ENCODE measurements at places on chromosomes 5 and 9. TPM values are rescaled to one million over a fixed set of nuclear protein-coding genes. Genes with fewer than 3 reads are reported as not detected.

DNA sequence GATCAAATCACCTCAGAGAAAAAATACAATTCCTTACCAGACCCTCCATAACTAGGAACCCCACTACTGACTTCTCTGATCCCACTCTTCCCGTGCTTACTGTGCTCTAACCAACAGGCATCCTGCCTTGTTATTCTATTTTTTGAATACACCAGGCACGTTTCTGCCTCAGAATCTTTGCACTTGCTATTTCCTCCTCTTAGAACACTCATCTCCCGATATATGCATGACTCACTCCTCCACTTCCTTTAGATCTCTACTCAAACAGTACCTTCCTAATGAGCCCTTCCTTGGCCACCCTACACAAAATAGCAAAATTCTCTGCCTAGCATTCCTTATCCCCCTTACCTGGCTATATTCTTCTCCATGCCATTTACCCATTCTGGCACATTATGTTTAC lies 43.9 kb downstream of the MAPKAP1 start:
- DNase-seq = no peak

DNA sequence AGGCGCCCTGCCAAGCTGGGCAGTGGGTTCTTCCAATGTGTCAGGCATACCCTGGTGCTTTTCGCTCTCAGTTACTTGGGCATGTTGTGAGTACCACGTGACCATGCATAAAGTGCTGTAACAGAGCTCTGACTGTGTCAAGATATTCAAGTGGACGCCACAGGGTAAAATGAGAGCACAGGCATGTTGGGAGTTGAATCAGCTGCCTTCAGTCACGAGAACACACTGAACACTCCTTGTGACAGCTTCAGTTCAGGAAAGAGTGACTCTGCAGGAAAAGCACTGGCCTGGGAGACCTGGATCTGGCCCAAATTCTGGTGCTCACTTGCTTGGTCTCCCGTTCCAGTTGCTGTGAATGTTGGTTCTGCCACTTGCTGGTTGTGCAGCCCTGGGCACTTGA lies 5.1 kb downstream of the MLANA start:
- DNase-seq = no peak

DNA sequence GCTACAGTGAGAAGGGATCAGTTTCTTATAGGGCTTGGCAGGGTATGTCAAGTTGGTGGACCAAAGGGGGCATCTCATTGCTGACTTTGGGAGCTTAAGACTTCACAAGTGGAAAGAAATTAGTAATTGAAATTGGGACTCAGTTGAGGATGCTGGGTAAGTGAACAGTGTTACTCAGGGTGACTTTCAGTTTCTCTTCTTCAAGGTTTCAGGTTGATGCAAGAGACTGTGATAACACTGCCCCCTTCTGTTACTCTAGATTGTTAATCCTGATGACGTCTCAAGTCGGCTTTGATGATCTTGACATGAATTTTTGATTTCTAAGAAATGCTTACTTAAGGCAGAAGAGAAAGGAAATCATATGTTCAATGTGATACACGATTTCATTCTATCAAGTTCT lies 21.3 kb downstream of the KCTD16 start:
- DNase-seq = peak; percentile 91

DNA sequence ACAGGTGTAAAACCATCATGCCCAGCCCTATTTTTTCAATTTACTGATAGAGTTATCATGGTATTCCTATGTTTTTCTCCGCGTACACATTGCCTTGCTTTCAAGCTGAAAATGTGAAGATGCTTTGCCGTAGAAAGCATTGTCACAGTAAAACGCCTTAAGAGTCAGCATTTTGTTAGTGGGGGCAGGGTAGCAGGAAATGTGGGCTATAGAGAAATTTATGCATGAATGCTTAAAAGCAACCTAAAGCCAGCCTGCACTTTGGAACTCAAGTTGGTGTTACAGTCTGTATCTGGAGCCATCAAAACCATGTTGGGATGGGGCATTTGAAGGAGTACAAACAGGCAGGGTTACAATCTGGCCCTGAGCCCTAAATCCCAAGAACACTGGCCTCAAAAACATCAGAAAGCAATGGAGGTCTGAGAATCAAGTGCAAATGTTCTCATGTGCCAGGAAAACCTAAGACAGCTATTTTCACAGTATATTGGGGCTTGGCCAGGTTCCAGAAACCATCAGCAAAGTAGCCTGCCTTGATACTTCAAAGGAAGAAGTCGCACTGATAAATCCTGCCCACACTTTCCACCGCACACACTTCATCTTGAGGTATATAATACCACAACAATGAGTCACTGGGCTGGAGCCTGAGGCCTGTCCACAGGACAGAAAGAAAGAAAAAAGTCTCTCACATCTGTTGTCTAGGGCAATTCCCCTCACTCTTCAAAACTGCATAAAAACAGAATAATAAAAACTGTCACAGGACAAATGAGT lies 313.8 kb downstream of the ENC1 start:
- no peak for DNase-seq

DNA sequence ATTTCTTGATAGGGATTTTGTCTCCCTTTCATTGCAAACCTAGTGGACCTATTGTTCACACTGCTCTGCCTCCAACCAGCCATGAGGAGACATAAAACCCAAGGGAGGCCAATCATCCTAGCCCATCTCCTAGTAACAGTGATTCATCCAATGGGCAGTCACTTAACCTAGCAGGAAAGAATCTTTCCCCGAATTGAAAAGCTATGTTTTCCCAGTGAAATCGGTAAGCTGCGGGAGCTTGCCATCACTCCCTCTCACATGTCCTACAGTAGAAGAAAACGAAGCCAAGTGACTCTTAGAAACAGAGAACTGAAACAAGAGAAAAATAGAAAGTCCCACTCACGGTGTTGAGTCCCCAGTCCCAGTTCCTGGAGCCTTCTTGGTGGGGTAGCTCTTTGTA lies 123.3 kb downstream of the SUSD1 start:
- no peak for DNase-seq

DNA sequence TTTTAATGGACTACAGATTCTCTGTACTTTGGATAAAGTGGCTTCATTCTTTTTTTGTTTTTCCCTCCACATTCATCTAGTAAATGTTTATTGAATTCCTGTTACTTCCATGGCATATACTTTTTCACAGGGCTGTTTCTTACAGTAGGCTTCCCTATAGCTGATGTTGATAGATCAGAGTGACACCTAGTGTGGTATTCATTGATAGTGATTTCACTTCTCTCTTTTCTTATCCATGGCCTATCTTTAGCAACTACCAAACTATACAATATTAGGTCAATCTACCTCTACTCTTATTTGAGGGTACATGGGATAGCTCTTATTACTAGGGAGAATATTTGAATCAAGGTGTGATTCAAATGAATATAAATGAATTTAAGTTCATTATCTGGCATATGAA lies 35.8 kb downstream of the FSD1L start:
- DNase-seq = no peak

- DNase-seq = no peak
These were observed 134.9 kb downstream of the CDH9 start for GRCh38 chr5:26903469-26903868.

DNA sequence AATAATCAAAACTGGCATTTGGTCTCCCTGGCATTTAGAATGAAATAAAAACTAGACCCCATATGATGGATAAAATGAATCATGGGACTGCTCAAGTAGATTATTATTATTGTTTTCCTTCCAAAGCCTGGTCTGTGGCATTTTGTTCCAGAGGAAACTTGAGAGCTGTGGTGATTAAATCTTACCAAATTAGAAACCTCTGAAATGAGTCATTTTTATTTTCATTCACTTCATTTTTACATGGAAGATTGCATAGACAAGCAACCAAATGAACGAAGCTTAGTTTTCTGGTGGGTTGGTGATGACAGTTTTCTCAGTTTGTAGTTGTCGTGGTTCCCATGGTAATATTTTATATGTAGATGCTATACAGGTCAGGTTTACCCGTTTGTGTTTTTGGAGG lies 23.4 kb downstream of the PAM start:
- DNase-seq = no peak

- DNase-seq = no peak
These were observed 364.4 kb downstream of the CSNK1G3 start for GRCh38 chr5:123876276-123876790.

DNA sequence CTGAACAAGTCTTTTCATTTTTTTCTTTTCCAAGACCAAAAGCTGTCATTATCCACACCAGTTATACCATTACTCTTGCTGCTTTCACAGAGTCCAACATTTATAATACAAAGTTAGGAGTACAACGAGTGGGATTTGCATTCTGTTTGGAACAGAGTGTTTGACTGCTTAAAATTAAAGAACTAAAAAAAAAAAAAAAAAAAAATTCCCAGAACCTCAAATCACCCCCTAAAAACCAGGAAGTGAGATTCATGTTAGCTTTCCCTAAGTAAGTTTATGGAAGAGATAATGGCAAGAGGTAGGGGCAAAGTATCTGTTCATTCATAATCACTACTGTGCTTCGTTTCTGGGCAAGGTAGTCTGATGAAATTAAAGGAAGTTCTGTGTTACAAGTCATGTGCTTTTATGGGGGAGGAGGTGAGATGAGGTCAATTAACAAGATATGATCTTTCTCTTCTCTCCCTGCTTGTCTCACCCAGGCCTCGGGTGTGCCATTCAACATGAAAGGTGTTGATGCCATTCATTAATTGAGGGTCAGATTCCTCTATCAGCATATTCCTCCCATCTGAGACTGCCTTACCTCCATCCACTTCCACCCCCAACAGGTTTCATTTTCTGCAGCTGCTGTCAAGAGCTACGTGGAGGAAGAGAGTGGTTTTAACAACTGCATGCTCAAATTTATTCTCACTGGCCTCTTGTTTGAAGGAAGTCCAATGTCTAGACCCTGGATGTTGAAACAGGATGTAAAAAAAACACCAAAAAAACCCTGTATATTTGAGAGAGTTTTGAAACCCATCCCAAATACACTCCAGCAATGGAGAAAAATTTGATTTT lies 58.1 kb downstream of the MARCHF3 start:
- DNase-seq = peak; percentile 43

The ANKRD31 gene
- total RNA-seq = 0.22 TPM

- DNase-seq = no peak
These were observed 998.1 kb downstream of the TLE1 start for GRCh38 chr9:80691229-80691628.

- peak; percentile 86 for DNase-seq
These were observed 11.6 kb upstream of the NKD2 start for GRCh38 chr5:997001-997474.

- no peak for DNase-seq
These were observed 286.9 kb downstream of the FBXL7 start for GRCh38 chr5:15786884-15787283.

GRCh38 chr9:107696302-107696701 lies 206.7 kb upstream of the KLF4 start:
- no peak for DNase-seq

GRCh38 chr9:90057361-90057760 lies 452.5 kb downstream of the GADD45G start:
- DNase-seq = no peak

- peak; percentile 90 for DNase-seq
These were observed 153.5 kb downstream of the PRELID2 start for GRCh38 chr5:145681686-145682085.

The PDZD2 gene
- not detected for total RNA-seq

- DNase-seq = no peak
These were observed 253.0 kb downstream of the EPB41L4A start for GRCh38 chr5:112165897-112166737.

DNA sequence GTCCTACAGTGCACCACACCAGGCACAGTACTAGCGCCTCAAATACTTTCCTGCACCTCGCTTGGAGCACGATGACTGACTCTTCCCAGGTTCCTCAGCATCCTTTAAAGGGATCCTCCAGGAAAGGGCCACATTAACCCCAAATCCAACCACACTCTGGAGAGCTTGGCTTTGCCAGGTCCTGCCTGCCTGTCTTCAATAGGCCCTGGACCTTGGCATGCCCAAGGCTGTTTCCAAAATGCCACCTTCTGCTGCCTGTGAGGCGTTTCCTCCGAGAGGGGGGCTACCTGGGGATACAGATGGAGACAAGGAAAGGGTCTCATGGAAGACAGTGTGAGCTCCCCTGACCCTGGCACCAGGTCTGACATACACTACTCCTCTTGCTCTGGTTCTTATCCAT lies 169.9 kb downstream of the DAB2IP start:
- DNase-seq = no peak

The SLC4A9 gene
- not detected for total RNA-seq

DNA sequence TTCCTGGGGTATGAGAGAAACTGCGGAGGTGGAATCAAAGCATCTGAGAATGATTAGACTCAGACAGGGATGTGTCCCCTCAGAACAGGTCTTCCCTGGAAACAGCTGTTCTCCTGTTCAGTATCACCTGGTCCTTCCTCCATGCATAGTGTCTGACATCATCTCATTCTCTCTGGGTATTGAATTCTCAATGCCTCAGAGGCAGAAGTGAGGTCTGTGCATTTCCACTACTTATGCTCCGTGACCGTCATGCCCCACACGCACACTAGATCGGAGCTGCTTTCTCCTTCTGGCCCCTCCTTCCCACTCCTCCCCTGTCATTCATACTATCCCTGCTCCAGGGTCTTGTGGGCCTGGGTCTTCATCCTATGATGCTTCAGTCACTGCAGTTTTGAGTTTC lies 61.4 kb upstream of the DAB2IP start:
- no peak for DNase-seq

- DNase-seq = no peak
These were observed 50.8 kb downstream of the RBM27 start for GRCh38 chr5:146254223-146254622.

The OBP2B gene
- total RNA-seq = not detected

The SPATA31D4 gene
- total RNA-seq = not detected

The WNT8A gene
- total RNA-seq = not detected

DNA sequence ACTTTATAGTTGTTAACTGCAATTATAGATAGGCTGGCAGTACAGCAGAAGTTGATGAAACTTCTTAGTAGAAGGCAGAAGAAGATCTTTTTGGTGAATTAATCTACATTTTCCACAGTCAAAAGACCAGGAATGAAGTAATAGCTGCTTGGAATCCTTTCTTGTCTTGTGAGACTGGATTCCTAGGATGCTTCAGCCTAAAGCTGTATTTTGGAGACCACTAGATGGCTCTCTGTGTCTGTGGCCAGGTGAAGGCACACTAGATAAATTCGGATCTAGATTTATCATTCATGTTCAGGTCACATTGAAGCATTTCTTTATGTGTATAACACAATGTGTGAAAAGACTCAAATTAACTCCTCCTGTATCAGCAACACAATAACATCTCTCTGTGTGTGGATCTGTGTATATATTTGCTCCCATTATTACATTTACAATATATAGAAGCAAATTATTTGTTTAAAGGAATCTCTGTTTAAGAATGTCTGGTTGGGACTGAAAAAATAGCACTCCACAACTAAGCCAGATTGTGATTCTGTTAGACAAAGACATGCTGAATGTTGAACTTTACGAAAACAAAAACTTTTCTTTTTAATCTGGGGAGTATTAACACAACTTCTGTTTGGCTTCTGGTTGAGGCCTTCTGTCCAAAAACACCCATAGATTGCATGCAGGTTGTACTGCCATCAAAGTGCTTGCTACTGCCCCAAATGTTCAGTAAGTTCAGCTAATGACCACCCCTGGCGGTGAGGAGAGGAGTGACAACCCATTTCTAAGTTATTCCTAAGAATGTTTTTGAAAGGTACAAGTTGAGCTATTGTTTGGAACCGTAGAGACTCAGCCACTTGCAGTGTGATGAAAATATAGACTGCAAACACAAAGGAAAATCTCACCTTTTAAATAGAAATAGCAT lies 10.6 kb downstream of the GRIN3A start:
- DNase-seq = peak; percentile 71

GRCh38 chr9:84852617-84853301 lies 183.2 kb downstream of the NTRK2 start:
- no peak for DNase-seq

Data from Karpas-422 (cell line).